ENCODE measurements at places on chromosomes 7 and 10.

DNA sequence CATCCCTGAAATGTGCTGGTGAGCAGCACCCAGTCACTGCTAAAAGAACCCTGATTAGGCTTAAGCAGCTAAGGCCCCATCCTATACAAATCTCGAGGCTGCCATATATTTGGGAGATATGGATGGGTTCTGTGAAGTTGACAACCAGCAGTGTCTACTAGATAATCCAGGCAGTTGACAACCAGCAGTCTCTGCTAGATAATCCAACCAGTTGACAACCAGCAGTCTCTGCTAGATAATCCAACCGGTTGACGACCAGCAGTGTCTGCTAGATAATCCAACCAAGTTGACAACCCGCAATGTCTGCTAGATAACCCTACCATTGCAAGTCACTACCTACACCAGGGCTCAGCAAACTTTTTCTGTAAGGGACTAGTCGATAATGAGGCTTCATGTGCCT, 58.3 kb upstream of the KDM7A start:
- DNase-seq = no peak

- no peak for DNase-seq
Measured at GRCh38 chr7:101702362-101702850, 73.3 kb upstream of the MYL10 start.

- DNase-seq = no peak
Measured at GRCh38 chr10:87750001-87750671, 67.9 kb downstream of the ATAD1 start.

DNA sequence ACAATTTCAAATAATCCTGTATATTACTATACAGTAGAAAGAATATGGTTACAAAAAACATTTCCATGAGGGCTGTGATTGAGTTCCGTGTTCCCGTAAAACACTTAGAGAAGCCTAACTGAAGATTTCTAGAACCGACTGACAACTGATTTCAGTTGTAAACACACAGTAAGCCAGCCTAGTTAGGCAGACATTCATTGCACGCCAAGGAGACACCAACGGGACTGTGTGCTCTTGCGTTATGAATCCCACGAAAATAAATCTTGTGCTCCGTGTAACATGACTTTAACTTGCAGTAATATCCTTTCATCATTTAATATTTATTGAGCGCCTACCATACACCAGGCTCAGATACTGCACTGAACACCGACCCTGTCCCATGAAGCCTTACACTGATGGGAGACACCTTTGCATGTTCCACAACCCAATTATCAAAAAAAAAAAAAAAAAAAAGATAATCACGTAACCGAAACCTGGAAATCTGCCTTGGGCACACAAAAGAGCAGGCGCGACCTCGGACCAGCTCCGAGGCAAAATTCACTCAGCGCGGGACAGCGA, 420 bp upstream of the KLHL7 start:
- no peak for DNase-seq
